Stimulated activated CD8-positive, alpha-beta memory T cell treated with anti-CD3 and anti-CD28 coated beads, Interleukin-7, amount 100 ng/mL, for 1 hour (primary cell): ENCODE measurements at places on chromosomes 5 and 9.

DNA sequence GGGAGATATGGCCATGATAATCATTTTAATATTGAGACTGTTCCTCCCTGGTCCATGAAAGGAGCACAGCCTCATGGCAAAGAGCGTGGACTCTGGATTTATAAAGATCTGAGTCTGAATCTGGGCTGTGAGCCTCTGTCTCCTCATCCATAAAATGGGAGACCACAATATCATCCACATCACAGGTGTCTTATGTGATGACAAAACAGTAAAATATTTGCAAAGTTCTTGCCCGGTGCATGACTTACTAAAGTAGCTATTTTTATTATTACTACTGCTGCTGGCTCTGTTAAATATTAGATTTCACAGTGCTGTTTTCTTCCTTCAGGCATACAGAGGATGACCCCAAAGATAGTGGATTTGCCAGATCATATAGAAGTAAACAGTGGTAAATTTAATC, 74.1 kb downstream of the TEK start:
- DNase-seq = no peak

DNA sequence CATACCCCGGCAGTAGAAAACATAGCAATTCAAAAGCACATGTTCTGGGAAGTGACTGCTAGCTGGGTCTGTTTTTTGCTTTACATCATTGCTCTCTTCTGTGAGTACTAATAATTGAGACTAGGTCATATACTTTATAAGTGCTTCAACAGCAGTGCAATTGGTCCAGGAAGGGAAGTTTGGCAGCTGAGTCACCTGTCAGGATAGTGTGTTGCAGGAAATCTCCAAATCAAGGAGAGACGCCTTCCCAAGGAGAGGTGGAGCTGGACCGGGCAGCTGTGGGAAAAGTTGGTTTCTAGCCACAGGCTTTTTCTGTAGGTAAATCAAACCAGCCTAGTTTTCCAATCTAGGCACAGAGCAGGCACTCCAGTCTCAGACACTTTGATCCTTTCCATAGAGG, 330.1 kb downstream of the ENC1 start:
- no peak for DNase-seq

DNA sequence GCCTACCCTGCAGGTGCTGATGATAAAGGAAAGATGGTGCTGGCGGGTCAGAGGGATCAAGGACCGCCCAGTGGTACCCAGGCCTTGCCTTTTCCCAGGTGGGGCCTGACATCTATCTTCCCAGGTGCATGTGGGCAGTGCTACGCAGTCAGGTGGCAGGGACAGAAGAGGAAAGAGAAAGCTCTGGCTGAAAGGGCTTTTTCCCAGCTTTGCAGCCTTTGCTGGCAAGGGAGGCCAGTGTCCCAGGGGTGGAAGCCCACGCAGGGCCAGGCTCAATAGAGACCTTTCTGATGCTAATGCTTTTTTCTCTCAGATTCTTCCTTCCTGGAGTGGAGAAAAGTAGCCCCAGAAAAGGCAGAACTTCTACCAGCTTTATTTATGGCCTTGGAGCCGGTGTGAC, 36.7 kb downstream of the FABP6 start:
- DNase-seq = no peak

DNA sequence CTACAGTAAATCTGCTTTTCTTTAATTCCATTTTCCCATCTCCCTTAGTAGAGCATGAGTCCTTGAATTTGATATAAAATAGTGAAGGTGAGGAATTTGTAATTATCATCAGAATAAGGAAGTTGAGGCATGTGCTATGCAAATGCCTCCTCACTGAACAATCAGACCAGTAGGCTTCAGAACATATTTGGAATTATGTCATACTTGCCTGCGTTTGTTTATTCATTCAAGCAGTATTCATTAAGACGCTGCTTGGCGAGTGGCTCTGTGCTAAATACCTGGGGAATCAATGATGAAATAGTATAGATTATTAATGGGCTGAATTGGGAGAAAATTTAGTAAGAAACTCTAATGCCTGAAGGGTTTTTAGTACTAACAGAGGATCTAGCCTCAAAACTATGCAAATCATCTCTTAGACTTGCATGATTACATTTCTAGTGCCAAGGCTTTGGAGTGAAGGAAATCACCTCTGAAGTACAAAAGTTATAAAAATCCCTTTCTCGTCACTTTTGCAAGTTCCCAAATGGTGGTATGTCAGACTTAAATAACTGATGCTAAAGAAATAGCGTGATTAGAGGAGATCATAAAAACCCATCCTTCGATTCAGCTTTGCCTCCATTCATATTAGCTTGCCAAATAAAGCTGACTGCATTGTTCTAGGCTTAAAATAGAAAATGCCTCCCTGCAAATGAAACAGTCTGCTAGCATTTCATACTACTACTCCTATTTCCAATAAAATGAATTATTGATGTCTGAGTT, 141.7 kb downstream of the PCSK5 start:
- no peak for DNase-seq

GRCh38 chr5:176609724-176610434, at the start of gene GPRIN1:
GPRIN1 (minus strand) TSS chr5:176610156; CDS start chr5:176599834, 10,322 bp downstream.
- no peak for DNase-seq

DNA sequence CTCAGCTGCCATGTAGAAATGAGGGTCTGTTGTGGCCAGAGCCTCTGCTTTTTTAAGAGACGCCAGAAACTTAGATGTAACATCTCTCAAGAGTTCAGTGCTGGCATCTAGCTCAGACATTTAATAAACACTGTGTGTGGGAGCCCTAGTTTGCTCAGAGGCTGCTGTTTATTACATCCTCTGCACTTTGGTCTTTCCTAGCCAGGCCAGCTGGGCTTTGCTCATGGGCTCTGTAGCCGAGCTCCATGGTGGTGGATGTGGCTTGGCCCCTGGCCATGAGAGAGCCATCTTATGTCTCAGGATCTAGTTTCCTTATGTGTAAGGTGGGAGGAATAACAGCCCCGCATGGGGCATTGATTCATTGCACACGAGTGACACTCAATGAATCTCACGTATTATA, 30.0 kb downstream of the ARHGEF37 start:
- no peak for DNase-seq

DNA sequence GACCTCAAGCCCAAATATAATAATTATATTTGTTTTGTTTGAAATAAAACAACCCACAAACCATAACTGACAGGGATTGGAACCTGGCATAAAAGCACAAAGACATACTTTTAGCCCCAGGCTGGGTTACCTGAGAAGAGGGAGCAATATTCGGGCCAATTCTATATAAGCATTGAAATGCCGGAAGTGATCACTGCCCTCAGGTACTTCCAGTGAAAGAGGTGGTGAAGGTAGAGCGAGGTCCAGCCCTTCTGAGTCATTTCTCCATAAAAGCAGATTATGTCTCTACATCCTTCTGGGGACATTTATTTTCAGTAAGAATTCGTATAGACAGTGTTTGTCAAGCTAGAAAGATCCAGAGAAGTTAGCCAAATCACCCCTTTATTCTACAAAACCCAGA, 59.6 kb downstream of the GCNT4 start:
- DNase-seq = no peak

GRCh38 chr5:172553903-172554302, 87.2 kb upstream of the NEURL1B start:
- DNase-seq = no peak

DNA sequence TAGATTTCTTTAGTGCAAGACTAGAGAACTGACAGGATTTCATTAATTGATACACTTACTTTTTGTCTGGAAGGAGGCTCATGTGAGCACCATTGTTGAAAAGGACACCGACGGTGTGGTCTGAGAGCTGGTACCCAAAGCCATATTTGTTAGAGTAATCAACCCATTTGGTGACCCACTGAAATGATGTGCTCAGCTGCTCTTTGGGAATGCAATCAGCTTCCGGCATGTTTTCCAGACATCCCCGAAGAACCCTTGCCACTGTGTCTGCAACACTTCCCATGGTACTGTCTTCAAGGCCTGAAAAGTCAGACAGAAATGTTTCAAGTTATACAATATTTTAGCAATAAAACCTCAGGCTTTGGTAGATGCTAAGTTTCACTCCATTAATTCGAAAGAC, 4.4 kb downstream of the PLK2 start:
- no peak for DNase-seq
